ENCODE measurements at places on chromosomes 12 and 14. TPM values are rescaled to one million over a fixed set of nuclear protein-coding genes. Genes with fewer than 3 reads are reported as not detected.

Gene GSG1
- total RNA-seq, result 0.23 TPM

Gene CCDC38
- total RNA-seq, result not detected

Gene CLEC4D
- not detected for total RNA-seq

Gene DEGS2
- total RNA-seq, result 1.6 TPM

Gene MLEC
- total RNA-seq, result 66.0 TPM

Gene IPO4
- 19.4 TPM for total RNA-seq

Gene NXPH4
- total RNA-seq, result 4.4 TPM

Gene KRT85
- total RNA-seq, result not detected

Measured in diencephalon (tissue), 1 donor.